ENCODE measurements at places on chromosomes 2 and 18. TPM values are rescaled to one million over a fixed set of nuclear protein-coding genes. Genes with fewer than 3 reads are reported as not detected.

GRCh38 chr18:79440316-79441110 lies 44.8 kb downstream of the NFATC1 start:
- peaks cover 21% of the 10 kb centered on the region for H3K4me1 ChIP-seq
- H3K4me3 ChIP-seq = no peak overlapping the region
- DNase-seq = no peak
- no peak overlapping the region for H3K27ac ChIP-seq
- H3K27me3 ChIP-seq = no peaks in the 10 kb centered on the region
- H3K36me3 ChIP-seq = no peaks in the 10 kb centered on the region

DNA sequence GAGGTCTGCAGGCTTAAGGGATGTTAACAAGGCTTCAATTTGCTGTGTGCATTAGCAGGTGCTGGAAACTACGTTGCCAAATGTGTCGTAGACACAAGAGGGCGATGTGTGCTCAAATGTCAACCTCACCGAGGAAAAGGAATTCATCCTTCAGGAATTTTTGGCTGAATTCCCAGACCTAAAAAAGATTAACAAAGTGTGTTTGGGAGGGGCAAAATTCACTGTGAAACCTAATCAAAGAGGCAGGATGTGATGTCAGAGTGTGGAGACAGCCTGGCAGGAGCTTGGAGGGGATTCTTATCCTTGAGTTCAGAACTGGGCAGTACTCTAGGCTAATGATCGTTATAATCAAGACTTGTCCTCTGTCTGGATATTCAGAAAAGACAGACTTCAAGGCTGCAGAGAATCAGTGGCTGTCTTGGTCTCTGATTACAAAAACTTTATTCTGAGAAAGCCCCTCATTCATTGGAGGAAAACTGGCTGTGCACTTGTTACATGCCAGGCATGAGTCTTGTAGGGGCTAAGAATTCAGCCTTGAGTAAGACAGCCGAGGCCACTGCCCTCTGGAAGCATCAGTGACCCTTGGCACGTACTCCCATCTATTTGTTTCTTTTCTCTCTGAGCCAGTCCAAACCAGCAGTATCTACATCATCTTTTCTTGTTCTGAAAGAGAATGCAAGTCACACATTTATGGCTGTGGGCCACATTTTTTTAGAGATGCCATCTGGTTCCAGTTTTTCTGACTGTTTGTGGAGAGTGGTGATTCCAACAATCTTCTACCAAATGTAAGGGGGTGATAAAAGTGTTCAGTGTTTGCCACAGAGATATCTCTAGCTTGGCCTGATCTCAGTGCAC lies 18.7 kb upstream of the SCYGR1 start:
- DNase-seq = no peak
- H3K36me3 ChIP-seq = no peaks in the 10 kb centered on the region
- H3K4me3 ChIP-seq = no peak overlapping the region
- H3K4me1 ChIP-seq = no peaks in the 10 kb centered on the region
- H3K27ac ChIP-seq = no peak overlapping the region
- no peaks in the 10 kb centered on the region for H3K27me3 ChIP-seq

DNA sequence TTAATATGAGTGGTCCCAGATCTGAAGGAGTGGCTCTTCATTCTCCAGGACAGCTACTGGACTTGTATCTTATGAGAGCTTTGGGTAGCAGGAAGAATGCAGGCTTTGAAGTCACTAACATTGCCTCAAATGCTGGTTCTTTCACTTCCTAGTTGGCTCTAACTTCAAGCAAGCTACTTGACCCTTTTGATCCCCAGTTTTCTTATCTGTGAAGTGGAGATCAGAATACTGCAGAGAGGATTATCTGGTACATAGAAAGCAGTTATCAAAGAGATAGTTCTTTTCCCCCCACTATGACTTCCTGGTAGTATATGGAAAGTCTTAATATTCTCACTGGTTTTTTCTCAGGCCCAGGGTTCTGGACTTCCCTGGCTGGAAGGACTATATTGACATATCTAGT lies 3.4 kb upstream of the PLCL1 start:
- no peak for DNase-seq
- H3K36me3 ChIP-seq = peaks cover 4% of the 10 kb centered on the region
- no peak overlapping the region for H3K27ac ChIP-seq
- H3K27me3 ChIP-seq = peaks cover 6% of the 10 kb centered on the region
- H3K4me1 ChIP-seq = peaks cover 9% of the 10 kb centered on the region

SERPINB10 gene
- polyA plus RNA-seq = not detected

- no peaks in the 10 kb centered on the region for H3K27me3 ChIP-seq
- no peaks in the 10 kb centered on the region for H3K4me1 ChIP-seq
- no peak overlapping the region for H3K27ac ChIP-seq
- H3K36me3 ChIP-seq = no peaks in the 10 kb centered on the region
- H3K4me3 ChIP-seq = no peak overlapping the region
Measured at GRCh38 chr18:27685807-27686412, 491.0 kb downstream of the CDH2 start.

GRCh38 chr2:3279236-3279960 lies 98.2 kb downstream of the EIPR1 start:
- H3K27me3 ChIP-seq = no peaks in the 10 kb centered on the region
- H3K36me3 ChIP-seq = peaks cover 11% of the 10 kb centered on the region
- H3K27ac ChIP-seq = no peak overlapping the region

IL1RL1 gene
- not detected for polyA plus RNA-seq

- DNase-seq = no peak
- no peaks in the 10 kb centered on the region for H3K36me3 ChIP-seq
- no peaks in the 10 kb centered on the region for H3K4me1 ChIP-seq
- no peak overlapping the region for H3K27ac ChIP-seq
- H3K27me3 ChIP-seq = no peaks in the 10 kb centered on the region
Measured at GRCh38 chr18:23723121-23723520, 33.9 kb downstream of the LAMA3 start.

GRCh38 chr18:58785171-58785805 lies 79.4 kb upstream of the ZNF532 start:
- H3K27me3 ChIP-seq = no peaks in the 10 kb centered on the region
- no peak overlapping the region for H3K27ac ChIP-seq
- H3K4me3 ChIP-seq = no peak overlapping the region
- H3K36me3 ChIP-seq = no peaks in the 10 kb centered on the region
- no peak for DNase-seq
- no peaks in the 10 kb centered on the region for H3K4me1 ChIP-seq

OTX1 gene
- not detected for polyA plus RNA-seq

GRCh38 chr2:224893848-224894247 lies 148.4 kb downstream of the DOCK10 start:
- peaks cover 12% of the 10 kb centered on the region for H3K4me1 ChIP-seq
- H3K36me3 ChIP-seq = no peaks in the 10 kb centered on the region
- no peaks in the 10 kb centered on the region for H3K27me3 ChIP-seq

CCNT2 gene
- 22.9 TPM for polyA plus RNA-seq

DNA sequence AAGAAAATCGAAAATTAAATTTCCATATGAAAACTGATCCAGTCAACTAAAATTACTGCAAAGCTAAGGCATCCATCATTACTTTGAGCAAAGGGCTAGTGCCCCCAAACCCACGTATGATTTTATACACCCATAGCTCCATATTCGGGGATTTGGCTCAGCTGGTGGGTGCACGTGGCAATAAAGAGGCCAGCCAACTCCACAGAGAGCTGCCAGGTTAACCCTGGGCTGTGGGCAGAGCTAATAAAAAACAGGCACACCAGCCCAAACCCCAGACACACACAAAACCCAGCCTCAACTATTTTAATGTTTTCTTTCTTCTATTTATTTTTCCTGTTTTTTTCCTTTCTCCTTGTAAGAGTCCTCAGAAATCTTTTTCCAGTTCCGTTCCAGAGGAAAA lies 151.3 kb upstream of the SOX11 start:
- no peak overlapping the region for H3K27ac ChIP-seq
- no peaks in the 10 kb centered on the region for H3K36me3 ChIP-seq
- H3K4me3 ChIP-seq = no peak overlapping the region
- H3K4me1 ChIP-seq = no peaks in the 10 kb centered on the region

DNA sequence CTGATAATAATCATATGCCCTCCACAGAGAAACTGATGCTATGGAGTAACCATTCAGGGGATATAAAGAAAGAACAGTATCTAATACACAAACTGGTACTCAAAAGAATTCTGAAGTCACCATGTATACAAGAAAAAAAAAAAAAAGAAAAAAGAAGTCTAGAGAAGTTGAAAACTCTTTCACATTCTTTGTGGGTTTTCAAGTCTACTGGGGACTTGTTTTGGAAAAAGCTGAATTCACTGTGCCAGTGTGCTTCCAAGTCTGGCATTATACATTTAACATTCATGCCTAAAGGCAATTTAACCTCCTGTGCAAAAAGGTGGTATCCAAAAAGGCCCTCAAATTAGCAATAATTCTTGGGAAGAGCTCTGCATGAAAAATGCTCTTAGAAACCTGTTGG lies 94.8 kb upstream of the ITGB6 start:
- no peak overlapping the region for H3K27ac ChIP-seq
- no peak for DNase-seq
- H3K4me1 ChIP-seq = peaks cover 32% of the 10 kb centered on the region
- no peaks in the 10 kb centered on the region for H3K27me3 ChIP-seq
- H3K36me3 ChIP-seq = peaks cover 43% of the 10 kb centered on the region
- no peak overlapping the region for H3K4me3 ChIP-seq

GPR35 gene
- polyA plus RNA-seq = 0.20 TPM

DNA sequence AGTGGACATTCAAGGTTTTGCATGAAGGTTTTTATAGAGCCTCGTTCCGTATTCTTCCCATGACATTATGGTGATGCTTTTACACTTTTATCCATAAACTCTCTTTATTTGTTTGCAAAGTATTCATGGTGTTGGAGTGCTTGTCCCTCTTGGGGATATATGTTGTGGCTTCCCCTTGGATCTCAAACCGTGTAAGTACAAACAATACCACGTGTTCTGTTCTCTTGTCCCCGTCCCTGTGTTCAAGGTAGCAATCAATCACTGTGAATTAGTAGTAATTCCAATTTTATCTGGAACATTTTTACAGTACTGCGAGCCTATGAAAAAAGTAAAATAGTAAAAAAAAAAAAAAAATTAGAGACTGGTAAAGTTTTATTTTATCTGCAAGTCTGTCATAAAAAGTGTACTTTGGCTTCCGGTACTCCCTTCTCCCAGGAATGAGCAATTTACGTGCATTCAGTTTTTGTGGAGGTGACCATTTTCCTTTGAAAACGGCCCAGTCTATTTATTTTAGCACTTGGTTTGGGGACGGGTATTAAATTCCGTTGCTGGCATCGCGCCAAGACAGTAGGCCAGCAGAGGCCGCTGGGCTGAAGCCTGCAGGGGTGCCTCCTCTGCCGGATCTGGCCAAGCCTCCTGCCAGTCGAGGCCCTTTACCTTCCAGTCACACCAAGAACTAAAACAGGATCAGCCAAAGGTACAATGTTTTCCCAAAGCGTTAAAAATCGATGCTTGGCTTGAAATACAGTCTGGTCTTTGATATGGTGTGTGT lies 175.7 kb downstream of the SOCS6 start:
- H3K4me1 ChIP-seq = no peaks in the 10 kb centered on the region
- H3K36me3 ChIP-seq = no peaks in the 10 kb centered on the region
- no peak overlapping the region for H3K27ac ChIP-seq
- peaks cover 2% of the 10 kb centered on the region for H3K27me3 ChIP-seq
- peak overlapping the region; percentile 34 for H3K4me3 ChIP-seq

ADAM23 gene
- 1.2 TPM for polyA plus RNA-seq

GRCh38 chr18:39776766-39777165 lies 2178.3 kb upstream of the PIK3C3 start:
- H3K4me1 ChIP-seq = no peaks in the 10 kb centered on the region
- H3K4me3 ChIP-seq = no peak overlapping the region
- H3K36me3 ChIP-seq = no peaks in the 10 kb centered on the region
- H3K27me3 ChIP-seq = no peaks in the 10 kb centered on the region
- no peak overlapping the region for H3K27ac ChIP-seq
- no peak for DNase-seq

MATN3 gene
- not detected for polyA plus RNA-seq

- DNase-seq = no peak
- no peaks in the 10 kb centered on the region for H3K27me3 ChIP-seq
- H3K36me3 ChIP-seq = no peaks in the 10 kb centered on the region
- H3K4me1 ChIP-seq = no peaks in the 10 kb centered on the region
Measured at GRCh38 chr2:29987146-29987545, 65.8 kb upstream of the ALK start.

ANKRD62 gene
- polyA plus RNA-seq = not detected

GRCh38 chr2:72130659-72131360 lies 16.9 kb downstream of the CYP26B1 start:
- H3K36me3 ChIP-seq = no peaks in the 10 kb centered on the region
- no peaks in the 10 kb centered on the region for H3K27me3 ChIP-seq
- no peak overlapping the region for H3K27ac ChIP-seq
- no peak for DNase-seq
- no peak overlapping the region for H3K4me3 ChIP-seq

DNA sequence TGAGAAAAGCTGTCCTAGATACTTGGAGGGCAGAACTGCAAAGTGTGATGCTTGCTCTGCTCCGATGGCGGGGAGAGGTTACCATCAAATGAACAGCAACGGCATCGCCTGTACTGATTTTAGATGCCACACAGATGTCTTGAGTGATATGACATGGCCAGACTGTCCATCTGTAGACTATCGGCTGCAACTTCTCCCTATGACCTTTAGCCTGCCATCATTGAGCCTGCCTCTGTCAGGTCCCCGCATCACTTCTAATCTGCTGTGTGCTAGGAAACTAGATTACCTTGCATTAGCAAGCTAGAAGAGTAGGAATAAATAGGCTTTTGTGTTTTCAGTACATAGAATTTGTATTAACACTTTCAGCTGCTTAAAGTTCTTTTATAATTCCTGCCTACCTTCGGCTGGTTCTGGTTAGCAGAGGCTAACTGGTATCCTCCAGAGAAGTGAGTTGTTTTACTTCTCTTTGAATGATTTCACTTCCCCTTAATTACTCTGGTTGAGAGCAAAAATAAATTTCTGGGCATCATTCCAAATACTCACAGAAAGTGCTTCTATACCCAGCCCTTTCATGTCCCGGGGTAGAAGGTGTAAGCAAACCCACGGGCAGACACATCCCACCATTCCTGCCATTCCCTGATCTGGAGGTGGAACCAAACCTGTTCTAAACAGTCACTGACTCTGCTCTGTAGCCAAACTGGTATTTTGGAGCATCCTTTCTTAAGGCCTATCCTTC lies 24.0 kb downstream of the GAREM2 start:
- DNase-seq = no peak
- H3K36me3 ChIP-seq = peaks cover 17% of the 10 kb centered on the region
- no peak overlapping the region for H3K27ac ChIP-seq
- no peaks in the 10 kb centered on the region for H3K4me1 ChIP-seq

DNA sequence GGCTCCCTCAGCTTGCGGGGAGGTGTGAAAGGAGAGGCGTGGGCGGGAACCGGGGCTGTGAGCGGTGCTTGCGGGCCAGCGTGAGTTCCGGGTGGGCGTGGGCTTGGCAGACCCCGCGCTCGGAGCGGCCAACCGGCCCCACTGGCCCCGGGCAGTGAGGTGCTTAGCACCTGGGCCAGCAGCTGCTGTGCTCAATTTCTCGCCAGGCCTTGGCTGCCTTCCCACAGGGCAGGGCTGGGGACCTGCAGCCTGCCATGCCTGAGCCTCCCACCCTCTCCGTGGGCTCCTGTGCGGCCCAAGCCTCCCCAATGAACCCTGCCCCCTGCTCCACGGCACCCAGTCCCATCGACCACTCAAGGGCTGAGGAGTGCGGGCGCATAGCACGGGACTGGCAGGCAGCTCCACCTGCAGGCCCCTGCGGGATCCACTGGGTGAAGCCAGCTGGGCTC lies 48.2 kb downstream of the RNF138 start:
- H3K36me3 ChIP-seq = no peaks in the 10 kb centered on the region
- no peak overlapping the region for H3K4me3 ChIP-seq
- DNase-seq = no peak
- no peaks in the 10 kb centered on the region for H3K27me3 ChIP-seq
- H3K4me1 ChIP-seq = no peaks in the 10 kb centered on the region

Measured in naive thymus-derived CD4-positive, alpha-beta T cell (primary cell).